ENCODE measurements at places on chromosomes 16 and 17.

DNA sequence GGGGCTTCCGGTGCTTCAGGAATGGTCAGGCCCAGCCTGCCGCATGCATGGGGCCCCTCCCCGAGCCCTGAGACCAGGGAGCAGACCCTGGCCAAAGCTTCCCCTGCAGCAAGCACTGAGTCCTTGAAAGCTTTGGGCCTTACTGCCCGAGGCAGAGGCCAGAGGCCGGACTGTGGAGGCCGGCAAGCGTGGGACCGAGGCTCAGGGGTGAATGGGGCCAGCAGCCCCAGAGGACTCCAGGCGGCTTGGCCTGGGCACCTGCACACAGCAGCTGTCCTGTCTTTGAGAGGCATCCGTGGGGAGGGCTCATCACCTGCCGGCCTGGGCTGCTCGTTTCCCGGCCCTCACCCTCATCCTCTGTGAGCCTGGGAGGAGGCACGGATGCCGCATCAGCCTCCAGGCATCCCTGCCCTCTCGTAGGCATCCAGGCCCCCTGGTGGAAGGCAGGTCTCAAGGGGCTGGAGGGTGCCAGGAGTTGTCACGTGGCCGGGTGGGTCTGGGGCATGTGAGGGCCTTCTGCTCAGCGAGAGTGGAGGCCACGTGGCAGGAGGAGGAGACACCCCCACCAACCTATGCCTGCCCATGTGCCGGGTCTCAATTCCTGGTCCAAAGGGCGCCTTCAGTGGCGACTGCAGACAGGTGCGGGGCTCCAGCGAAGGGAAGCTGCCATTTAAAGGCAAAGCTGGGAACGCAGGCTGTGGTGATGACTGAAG, 31.4 kb downstream of the CACNA1H start:
- no peak for ATAC-seq

DNA sequence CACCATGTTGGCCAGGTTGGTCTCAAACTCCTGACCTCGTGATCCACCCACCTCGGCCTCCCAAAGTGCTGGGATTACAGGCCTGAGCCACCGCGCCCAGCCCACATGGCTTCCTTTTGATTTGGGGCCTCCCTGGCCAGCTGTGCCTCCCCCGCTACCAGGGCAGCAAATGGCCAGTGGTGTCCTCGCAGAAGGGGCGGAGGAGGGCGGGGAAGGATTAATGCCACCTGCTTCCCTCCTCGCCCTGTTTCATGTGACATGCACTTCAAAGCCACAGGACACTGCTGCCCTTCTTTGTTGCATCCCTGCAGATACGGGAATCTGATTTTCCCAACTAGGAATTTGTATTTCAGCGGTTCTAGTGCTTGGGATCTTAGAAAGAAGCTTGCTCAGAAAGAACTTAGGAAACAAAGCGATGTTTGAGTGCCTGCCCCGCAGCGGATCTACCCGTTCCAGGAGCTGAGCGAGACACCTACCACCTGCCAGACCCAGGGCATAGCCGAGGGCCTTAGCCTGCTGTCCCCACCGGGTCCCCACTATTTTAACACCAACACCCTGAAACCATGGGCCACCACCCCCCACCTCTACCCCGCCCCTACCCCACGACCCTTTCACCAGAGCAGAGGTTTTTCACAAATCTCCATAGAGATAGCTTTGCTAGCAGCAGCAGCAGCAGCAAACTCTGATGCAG, 37.7 kb upstream of the CCDC182 start:
- no peak for ATAC-seq

GRCh38 chr17:36879027-36879426, 58.2 kb upstream of the LHX1 start:
- no peak for ATAC-seq

- ATAC-seq: no peak
Measured at GRCh38 chr16:87734644-87735043, 31.1 kb downstream of the KLHDC4 start.

- peak; percentile 5 for ATAC-seq
Measured at GRCh38 chr17:75394332-75394918, 11.1 kb downstream of the GRB2 start.

DNA sequence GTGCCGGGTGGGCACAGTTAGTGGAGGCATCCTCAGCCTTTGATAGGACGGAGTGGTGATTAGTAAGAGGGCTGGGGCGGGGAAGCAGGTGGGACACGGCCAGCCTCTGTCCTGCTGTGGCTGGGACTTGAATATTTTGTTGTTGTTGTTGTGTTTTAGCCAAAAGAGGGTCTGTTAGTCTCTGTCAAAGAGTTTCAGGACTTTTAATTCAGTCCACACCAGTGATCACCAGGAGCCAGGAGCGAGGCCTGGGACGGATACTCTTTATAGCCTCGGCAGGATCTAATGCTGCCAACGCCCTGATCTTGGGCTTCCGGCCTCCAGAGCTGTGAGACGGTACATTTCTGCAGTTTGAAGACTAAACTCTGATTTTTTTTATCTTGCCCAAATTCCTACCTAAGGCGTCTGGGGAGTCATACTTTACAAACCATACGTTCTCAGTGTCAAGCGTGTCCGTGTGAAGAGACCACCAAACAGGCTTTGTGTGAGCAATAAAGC, 2.9 kb upstream of the RNF213 start:
- no peak for ATAC-seq

- ATAC-seq: no peak
Measured at GRCh38 chr16:81520560-81521135, 76.0 kb downstream of the CMIP start.

- no peak for ATAC-seq
Measured at GRCh38 chr16:31513126-31513525, 4.9 kb upstream of the RUSF1 start.

GRCh38 chr17:21193031-21193430, 20.9 kb downstream of the TMEM11 start:
- ATAC-seq: no peak

- ATAC-seq: no peak
Measured at GRCh38 chr16:11245222-11245737, 10.7 kb downstream of the SOCS1 start.

DNA sequence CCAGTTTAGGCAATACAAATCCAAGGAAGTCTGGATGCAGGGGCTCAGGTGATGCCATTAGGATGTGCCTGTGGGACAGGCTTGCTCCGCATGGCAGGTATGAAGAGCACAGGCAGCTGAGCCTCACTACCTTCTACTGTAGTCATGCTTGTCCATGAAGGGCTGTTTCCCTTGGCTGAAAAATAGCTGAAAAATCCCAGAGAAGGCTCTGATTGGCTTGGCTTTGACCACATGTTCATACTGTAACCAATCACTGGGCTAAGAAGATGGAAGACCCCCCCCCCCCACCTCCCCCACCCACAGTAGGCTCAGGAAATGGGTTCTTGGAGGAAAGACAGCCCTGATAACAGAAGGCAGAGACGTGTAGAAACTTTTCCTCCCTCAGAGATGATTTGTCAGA, 66.5 kb upstream of the LGALS9 start:
- ATAC-seq: no peak

- no peak for ATAC-seq
Measured at GRCh38 chr17:72354071-72354470, 233.3 kb downstream of the SOX9 start.

- ATAC-seq: no peak
Measured at GRCh38 chr16:87678618-87679017, 76.3 kb downstream of the JPH3 start.

- no peak for ATAC-seq
Measured at GRCh38 chr16:49023050-49023449, 258.6 kb downstream of the CBLN1 start.

DNA sequence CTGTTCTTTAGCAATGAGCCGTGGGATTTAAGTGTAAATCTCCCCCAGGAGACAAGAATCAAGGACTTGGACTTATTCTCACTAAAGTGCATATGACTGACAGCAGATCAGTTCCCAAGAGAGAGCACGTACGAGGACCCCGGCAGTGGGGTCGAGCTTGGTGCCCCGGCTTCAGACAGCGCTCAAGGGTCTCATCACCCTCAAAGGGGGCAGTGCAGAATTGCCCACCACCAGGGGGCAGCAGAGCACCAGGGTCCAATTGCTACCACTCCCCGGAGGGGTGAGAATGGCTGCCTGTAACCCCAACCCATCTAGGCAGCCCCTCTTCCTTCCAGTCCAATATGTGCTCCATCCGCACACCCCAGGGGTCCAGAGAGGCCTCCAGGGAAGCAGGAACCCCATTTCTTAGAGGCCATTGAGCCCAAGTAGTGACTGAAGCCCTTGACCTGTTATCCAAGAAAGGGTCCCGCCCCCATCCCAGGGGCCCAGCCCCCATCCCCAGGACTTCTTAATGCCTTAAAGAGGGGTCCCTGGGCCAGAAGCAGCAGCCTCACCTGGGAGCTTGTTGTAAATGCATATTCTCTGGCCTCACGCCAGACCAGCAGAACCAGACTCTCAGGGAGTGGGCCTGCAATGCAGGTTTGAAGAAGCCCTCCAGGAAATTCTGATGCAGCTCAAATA, 86.1 kb downstream of the ZDHHC7 start:
- no peak for ATAC-seq

DNA sequence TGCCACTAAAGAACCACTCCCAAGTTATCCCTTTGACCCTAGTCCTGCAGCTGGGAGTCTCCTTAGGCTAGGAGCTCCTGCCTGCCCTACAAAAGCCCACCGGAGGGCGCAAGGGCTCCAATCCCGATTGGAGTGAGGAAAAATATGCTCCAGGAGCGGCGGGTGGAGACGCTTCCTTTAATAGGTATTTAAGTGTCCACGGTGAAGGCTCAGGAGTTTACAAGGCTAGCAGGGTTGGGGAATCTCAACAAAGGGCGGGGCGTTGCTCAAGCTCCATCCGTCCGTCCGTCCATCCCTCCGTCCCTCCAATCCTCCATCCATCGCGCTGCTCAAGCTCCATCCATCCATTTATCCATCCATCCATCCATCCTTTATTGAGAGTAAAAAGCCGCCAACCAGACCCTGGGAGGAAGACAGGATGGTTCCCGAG, 556 bp upstream of the SPNS1 start:
- ATAC-seq: peak; percentile 5

GRCh38 chr16:57093666-57094564, 1.5 kb downstream of the CPNE2 start:
- no peak for ATAC-seq

DNA sequence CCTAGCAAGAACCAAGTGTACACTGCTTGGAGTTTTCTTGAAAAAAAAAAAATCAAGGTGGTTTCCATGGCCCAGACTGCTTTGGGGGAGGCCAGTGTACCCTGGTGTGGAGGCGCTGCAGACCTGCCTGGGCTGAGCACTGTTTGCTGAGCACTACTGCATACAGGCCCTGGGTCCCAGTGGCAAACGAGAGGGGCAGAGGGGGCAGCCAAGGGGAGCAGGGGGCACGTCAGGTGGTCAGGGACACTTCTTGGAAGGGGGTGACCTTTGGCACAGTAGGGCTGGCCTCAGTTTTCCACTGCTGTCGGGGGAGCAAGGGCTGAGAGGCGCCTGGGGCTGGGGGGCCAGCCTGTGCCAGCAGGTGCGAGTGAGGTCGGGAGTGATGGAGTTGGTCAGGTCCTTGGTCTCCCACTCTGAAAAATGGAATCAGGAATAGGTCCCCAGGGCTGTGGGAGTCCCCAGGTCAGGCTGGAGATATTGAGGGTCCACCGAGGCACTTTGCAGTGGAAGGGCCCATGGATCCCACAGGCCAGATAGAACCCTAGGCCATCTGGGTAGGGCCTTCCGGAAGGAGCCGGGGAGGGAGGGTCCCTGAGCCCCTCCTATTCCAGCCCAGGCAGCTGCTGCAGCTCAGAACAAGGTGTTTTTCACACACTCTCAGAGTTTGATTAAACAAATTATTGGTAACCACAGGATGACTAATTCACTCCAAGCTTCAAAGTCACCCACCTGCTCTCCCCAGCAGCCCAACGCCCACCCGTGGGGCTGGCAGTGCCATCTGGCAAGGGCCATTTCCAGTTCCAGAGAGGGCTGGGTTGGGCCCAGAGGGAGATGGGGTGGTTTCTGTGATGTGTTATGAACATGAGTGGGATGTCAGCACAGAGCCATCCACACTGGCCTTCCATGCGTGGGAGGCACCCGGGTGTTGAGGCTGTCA, 3.5 kb downstream of the ZFPM1 start:
- ATAC-seq: peak; percentile 31

- ATAC-seq: no peak
Measured at GRCh38 chr16:747978-748746, 7.4 kb upstream of the CIAO3 start.

- no peak for ATAC-seq
Measured at GRCh38 chr16:57722651-57723050, 12.9 kb upstream of the KATNB1 start.

DNA sequence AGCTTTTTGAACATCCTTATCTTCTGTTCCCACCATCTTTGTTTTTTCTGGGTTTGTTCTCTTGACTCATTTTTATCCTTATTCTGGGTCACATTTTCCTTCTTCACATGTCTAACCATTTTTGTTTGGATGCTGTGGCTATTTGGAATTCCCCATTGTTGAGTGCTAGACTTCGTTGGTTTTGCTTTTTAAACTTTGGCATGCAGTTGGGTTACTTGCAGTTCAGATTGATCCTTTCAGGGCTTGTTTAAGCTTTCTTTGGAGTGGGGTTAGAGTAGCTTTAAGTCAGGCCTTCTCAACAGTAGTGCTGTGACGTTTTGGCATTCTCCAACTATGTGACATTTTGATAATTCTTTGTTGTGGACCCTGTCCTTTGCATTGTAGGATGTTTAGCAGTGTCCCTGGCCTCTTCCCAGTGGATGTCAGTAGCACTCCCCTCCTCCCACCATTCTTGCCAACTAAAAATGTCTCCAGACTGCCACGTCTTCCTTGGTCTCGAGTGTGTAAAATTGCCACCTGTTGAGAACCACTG, 21.1 kb downstream of the PRMT7 start:
- no peak for ATAC-seq

- no peak for ATAC-seq
Measured at GRCh38 chr16:56143666-56144065, 47.6 kb upstream of the GNAO1 start.

GRCh38 chr17:57466017-57466471, 209.7 kb downstream of the MSI2 start:
- ATAC-seq: no peak

DNA sequence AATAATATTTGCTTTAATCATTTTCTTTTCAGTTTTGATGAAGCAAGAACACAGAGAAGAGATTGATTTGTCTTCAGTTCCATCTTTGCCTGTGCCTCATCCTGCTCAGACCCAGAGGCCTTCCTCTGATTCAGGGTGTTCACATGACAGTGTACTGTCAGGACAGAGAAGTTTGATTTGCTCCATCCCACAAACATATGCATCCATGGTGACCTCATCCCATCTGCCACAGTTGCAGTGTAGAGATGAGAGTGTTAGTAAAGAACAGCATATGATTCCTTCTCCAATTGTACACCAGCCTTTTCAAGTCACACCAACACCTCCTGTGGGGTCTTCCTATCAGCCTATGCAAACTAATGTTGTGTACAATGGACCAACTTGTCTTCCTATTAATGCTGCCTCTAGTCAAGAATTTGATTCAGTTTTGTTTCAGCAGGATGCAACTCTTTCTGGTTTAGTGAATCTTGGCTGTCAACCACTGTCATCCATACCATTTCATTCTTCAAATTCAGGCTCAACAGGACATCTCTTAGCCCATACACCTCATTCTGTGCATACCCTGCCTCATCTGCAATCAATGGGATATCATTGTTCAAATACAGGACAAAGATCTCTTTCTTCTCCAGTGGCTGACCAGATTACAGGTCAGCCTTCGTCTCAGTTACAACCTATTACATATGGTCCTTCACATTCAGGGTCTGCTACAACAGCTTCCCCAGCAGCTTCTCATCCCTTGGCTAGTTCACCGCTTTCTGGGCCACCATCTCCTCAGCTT, 45.0 kb downstream of the ESRP2 start:
- ATAC-seq: no peak

- ATAC-seq: no peak
Measured at GRCh38 chr17:32141258-32141657, 1.0 kb upstream of the RHOT1 start.

- no peak for ATAC-seq
Measured at GRCh38 chr16:72537664-72538063, 365.7 kb upstream of the PMFBP1 start.
